ENCODE measurements at places on chromosomes 4 and X.

GRCh38 chrX:74540635-74541249 lies 73.7 kb downstream of the RLIM start:
- no peak for DNase-seq

DNA sequence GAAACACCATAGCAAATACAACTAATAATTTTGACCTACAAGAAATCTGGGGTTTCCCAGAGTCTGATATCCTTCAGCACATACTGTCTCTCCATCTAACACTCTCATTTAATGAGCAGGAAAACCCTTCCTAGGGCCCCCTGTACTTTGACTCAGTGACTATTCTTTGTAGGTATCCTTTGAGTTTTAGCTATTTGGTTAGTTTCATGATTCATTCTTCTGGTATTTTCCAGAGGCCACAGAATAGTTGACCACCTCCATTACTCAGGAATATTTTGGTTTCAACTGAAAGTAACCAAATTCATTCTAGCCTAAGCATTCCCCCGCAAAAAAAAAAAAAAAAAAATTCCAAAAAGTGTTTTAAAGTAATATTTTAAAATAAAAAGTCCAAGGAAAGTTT lies 140.0 kb downstream of the IDS start:
- no peak for DNase-seq

DNA sequence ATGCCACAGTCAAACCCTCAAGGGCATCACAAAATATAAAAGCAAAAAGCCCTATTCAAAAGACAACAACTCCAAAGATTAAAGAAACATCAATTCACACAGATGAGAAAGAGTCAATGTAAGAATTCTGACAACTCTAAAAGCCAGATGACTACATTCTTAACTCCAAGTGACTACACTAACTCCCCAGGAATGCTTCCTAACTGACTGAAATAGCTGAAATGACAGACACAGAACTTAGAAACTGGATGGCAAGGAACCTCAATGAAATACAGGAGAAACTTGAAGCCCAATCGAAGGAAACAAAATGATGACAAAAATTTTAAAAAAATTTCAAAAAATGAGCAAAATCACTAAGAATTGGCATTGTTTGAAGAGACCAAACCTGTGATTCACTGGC lies 1047.6 kb upstream of the PCDH10 start:
- peak; percentile 21 for DNase-seq

GRCh38 chrX:108438110-108438623 lies at the start of gene COL4A6:
TSS of gene COL4A6 (minus strand) at chrX:108438422. CDS start at chrX:108438196, 226 bp downstream.
- no peak for DNase-seq

DNA sequence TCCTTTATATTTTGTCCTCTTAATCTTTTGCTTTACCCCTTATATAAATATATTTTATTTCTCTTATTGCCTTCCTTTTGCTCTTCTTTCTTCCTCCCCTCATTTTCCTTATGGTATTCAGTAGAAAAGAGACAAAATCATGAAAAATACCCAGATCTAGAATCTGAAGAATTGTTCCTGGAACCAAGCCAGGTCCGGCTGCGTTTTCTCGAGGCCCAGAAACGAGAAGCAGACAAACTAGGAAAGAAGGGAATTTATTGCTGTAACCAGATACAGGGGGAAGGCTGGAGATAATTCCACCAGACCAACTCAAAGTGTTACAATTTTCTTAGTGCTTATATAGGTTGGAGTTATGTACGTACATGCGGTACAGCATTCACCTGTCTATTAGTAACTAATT lies 328.7 kb downstream of the GABRG1 start:
- no peak for DNase-seq
